NCI-H1930 (cell line): ENCODE measurements at places on chromosomes 6 and 20.

DNA sequence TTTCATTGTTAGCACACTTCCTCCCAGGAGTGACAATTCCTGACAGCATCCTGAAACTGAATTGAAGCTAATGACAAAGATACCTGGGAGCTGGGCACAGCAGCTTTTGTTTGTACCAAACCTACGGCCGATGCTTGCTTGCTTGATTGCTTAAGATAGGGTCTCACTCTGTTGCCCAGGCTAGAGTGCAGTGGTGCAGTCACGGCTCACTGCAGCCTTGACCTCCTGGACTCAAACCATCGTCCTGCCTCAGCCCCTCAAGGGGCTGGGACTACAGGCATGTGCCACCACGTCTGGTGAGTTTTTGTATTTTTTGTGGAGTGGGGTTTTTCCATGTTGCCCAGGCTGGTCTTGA lies 84.7 kb upstream of the SCP2D1 start:
- no peak for DNase-seq

DNA sequence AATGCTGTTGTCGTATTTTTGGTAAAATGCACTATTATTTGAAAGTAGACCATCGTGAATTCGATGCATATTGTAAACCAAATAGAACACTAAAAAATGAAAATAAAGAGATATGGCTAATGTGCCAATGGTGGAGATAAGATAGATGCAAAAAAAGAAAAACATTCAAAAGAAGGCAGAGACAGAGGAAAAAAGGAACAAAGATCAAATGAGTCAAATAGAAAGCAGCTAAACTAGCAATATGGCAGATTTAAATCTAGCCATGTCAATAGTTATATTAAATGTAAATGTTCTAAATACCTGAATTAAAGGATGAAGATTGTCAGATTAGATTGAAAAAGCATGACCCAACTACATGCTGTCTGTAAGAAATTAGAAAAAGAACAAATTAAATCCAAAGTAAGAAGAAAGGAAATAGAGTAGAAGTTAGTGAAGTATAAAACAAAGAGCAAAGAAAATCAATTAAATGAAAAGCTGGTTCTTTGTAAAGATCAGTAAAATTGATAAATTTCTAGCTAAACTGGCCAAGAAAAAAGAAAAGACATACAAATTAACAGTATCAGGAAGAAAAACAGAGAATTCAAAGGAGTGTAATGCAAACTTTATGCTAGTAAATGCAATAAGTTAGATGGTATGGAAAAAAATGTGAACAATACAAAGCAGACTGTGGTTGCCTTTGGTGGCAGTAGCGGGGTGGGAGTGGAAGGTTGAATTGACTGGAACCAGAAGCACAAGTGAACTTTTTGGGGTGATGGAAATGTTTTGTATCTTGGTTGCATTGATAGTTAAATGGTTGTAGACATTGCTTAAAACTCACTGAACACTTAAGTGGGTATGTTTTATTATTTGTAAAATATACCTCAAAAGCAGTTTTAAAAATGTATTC lies 44.8 kb downstream of the PTPN1 start:
- DNase-seq = no peak

DNA sequence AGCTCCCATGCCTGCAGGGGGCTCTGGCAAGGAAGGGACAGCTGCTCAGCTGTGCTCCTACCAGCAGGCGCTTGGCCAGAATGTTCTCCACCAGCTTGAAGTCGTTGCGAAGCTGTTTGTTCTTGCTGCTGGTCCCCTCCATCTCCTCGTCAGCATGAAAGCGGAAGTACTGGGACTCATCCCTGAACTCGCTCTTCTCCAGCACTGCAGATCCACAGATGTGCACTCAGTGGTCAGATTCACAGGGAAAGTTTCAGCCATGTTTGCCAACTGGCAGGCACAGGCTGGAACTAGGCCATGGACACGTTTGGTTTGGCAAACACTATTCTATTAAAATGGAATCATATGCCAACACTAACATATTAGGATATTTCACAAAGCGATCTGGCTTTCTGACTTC lies 167.9 kb downstream of the PREX1 start:
- no peak for DNase-seq

- DNase-seq = no peak
These were observed 701.1 kb downstream of the UTRN start for GRCh38 chr6:144986271-144986670.

GRCh38 chr6:12884983-12885382 lies 168.4 kb downstream of the PHACTR1 start:
- DNase-seq = no peak

GRCh38 chr20:48381353-48382120 lies 446.3 kb downstream of the PREX1 start:
- no peak for DNase-seq

- DNase-seq = no peak
These were observed 10.0 kb upstream of the HLA-DQA1 start for GRCh38 chr6:32627249-32627648.

GRCh38 chr6:36122495-36123269 lies 7.6 kb upstream of the MAPK13 start:
- no peak for DNase-seq

DNA sequence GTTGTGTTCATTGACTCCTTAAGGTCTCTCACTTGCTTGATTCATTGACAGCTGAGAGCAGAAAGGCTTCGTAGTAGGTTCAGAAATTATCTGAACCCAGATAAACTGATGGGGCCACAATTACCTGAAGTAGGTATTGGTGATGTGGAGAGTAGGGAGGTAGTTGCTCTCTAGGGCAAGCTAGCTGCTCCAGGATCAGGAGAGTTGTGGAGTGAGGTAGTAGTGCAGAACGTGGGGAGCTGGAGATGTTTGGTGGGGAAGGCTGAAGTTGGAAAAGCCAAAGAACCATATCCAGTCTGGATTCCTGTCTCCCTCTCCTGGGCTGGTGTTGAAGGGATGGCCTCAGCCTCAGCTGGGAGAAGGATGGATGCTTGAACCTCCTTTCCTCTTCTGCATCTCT lies 15.9 kb downstream of the TJAP1 start:
- no peak for DNase-seq

DNA sequence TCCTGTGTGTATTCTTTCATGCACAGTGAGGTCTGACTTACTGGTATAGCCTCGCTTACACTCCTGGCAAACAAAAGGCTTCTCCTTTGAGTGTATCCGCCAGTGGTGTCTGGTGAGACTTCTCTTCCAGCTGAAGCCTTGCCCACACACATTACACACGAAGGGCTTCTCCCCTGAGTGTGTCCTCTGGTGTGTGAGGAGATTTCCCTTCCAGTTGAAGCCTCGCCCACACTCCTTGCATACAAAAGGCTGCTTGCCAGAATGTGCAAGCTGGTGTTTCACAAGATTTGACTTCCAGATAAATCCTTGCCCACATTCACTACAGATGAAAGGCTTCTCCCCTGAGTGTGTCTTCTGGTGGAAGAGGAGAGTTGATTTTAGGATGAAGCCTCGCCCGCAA lies 21.5 kb downstream of the ZNF337 start:
- DNase-seq = no peak

- no peak for DNase-seq
These were observed 119.1 kb upstream of the PDE10A start for GRCh38 chr6:165782134-165782533.

GRCh38 chr6:226516-227073 lies 65.7 kb upstream of the DUSP22 start:
- no peak for DNase-seq

DNA sequence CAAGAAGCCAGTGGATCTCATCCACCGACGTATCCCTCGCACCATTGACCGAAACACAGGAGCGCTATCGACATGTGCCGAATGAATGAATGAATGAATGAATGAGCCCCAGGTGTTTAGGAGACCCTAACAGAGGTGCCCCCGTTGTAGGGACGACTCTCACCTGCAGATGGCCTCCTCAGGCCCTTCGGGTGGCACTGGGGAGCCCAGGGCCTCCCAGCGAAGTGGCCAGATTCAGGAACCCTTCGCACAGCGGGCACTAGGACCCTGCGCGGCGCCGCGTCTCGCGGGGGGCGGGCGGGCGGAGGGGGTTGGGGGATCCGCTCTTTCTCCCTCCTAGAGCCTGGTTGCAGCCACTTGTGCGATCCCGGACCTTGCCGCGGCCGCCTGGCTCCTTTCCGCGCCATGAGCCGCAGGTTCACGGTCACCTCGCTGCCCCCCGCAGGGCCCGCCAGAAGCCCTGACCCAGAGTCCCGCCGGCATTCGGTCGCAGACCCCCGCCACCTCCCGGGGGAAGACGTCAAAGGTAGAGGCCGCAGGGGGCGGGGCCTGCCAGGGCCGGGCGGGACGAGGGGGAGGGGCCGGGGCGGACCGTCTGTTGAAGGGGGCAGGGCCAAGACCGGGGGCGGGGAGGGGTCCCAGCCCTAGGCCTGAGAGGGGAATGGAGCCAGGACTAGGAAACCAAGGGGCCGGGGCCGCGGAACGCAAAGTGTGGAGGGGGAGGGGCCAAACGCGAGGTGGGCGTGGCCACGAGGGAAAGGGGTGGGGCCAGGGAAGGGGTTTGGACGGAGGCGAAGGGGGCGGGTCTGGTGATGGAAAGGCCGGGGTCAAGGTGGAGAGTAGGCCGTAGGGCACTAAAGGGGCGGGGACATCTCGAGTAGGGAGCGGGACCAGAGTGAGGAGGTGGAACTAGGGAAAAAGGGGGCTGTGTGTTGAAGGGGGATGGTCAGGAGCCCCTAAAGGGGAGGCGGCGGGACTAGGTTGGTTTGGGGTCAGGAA lies 7.4 kb upstream of the SLC12A5 start:
- peak; percentile 87 for DNase-seq

GRCh38 chr20:1484438-1485116 lies 6.6 kb downstream of the SIRPB2 start:
- DNase-seq = no peak

GRCh38 chr20:57417051-57417689 lies 26.0 kb downstream of the RBM38 start:
- DNase-seq = no peak

- DNase-seq = no peak
These were observed 131.3 kb upstream of the OGFRL1 start for GRCh38 chr6:71157345-71157744.

DNA sequence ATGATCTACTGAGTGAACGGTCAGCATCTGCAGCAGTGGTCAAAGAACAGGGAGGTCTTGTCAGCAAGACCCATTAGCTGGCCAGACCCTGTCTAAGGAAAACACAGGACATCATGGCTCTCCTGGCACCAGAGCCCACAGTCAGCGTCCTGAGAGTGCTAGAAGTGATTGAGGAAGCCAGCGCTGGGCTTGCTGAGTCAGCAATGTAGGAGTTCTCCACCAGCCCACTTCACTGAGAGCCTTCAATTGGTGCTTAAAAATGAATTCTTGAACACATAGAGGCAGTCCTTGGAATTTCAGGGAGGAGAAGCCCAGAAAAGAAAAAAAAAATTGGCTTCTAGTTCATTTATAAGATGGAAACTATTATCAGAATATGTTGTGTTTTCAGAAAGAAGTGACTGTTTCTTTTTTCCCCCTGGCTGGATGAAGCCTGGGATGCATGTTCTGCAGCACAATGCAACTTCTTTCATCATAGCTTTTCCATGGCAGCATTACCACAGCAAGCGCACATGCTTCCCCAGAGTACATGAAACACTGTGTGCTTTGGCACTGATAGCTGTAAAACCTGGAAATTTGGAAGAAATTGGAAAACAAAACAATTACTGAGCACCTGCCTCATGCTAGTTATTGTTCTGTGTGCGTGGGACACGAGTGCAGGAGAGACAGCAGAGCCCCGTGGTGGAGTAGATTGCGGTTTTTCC lies 899.9 kb downstream of the C6orf118 start:
- DNase-seq = no peak

DNA sequence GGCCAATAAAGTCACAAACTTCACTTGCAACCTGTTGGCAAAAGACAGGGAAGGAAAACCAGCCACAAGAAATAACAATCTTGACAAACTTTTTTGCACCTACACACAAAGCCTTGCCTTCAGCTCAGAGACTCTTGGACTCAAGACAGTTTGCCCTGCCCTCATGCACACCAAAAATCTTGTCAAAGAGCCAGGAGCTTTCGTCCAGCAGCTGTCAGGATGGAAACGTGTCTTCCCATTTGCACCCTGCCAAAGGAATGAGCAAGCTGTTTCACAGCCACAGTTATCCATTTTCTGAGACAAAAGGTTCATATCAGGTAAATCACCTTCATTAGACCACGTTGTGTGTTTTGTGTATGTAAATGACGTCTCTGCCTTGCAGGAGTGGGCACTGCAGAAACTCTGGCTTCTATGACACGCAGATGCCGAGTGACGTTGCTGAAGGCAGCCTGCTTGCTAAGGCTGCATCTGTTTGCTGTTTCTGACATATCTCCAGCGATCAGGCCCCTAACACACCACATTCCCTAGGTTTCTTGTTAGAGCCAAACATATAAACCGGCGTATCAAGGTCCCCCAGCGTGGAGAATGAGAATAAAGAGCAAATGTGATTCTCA lies 193.4 kb downstream of the SYNDIG1 start:
- no peak for DNase-seq

DNA sequence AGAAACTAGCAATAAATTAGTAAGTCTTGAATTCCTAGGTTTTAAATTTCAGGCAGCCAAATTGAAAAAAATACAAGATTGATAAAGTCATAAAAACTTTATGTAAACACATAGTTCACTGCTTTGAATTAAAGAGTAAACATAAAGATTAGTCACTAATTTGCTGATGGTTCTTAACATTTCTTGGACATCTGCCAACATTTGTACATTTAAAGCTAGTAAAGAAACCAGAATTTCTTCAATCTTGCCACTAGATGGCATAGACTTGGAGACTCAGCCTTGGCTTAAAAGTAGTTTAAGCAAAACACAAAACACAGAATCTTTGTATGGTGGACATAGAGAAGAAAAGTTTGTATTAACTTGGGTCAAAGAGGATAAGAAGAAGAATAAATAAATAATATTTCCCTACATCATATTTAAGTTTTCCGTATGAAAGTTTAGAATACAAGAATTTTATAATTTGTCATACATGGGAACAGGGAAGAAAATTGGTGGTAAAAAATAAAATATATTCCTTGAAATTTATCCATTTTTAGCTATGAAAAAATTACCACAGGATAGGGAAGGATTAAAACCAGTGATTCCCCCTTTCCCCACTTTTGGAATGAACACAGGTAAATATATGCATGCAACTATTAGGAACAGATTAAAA lies 41.7 kb upstream of the FAM135A start:
- peak; percentile 56 for DNase-seq

DNA sequence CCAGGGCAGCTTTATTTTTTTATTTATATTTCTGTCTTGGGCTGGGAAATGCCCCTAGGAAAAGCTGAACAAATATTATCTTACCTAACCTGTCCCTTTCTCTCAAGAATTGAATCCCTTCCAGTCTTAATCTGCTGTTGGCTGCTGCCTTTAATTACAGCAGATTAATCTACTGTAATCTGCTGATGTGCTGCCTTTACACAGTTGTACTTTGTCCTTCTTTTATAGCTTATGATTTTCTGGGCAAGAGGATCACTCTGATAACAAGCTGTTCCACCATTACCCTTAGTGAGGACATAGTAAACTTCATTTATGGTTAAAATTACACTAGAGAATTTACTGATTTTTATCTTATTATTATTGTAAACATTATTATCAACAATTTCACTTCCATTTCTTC lies 234.5 kb upstream of the MAN1A1 start:
- DNase-seq = no peak

- DNase-seq = peak; percentile 10
These were observed 35.1 kb upstream of the RFPL4B start for GRCh38 chr6:112311950-112312547.

GRCh38 chr20:21257192-21257591 lies 45.9 kb upstream of the XRN2 start:
- no peak for DNase-seq

GRCh38 chr6:137892271-137892708 lies 25.2 kb downstream of the TNFAIP3 start:
- no peak for DNase-seq
